T-helper 17 cell (primary cell): ENCODE measurements at places on chromosomes 6 and 20. TPM values are rescaled to one million over a fixed set of nuclear protein-coding genes. Genes with fewer than 3 reads are reported as not detected.

DNA sequence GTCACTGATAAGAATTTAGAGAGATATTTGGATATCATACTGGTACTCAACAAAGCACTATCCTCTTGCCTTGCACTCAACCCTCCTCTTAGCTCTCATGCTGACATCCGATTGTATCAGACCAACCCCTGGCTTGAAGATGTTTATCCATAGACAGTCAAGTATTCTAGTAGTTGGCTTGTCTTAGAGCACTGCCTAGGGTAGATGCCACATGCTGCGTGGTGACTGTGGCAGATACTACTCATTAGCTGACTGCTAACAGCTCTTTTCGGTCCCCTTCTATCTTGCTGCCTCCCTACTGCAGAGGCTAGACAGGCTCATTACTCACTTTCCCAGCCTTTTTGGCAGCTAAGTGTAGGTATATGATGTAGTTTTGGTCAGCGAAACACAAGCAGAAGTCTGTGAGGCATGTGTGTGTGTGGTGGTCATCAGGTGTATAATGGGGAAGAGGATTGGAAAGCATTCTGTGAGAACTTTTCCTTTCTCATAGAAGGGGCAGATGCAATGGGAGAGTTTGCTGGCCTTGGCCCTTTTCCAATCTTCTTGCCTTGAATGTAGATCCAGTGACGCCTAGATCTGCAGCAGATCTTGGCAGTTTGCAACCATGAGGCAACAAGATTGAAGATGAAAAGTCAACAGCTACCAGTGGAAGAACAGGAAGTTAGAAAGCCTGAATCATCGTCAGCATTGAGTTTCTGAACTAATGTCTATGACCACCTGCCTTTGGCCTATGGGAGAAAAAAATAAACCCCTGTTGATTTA lies 4.4 kb upstream of the IFNGR1 start:
- H3K4me1 ChIP-seq: peaks cover 33% of the 10 kb centered on the region
- H3K27me3 ChIP-seq: no peaks in the 10 kb centered on the region
- H3K4me3 ChIP-seq: no peak overlapping the region
- peaks cover 3% of the 10 kb centered on the region for H3K36me3 ChIP-seq
- DNase-seq: no peak

The MCHR2 gene
- not detected for total RNA-seq

- no peaks in the 10 kb centered on the region for H3K27me3 ChIP-seq
- DNase-seq: no peak
- H3K4me3 ChIP-seq: peak overlapping the region; percentile 31
- H3K36me3 ChIP-seq: no peaks in the 10 kb centered on the region
- H3K4me1 ChIP-seq: peaks cover 41% of the 10 kb centered on the region
Observed at GRCh38 chr6:163417595-163417994, 3.1 kb downstream of the QKI start.

- no peak for DNase-seq
- H3K4me1 ChIP-seq: no peaks in the 10 kb centered on the region
- H3K4me3 ChIP-seq: no peak overlapping the region
Observed at GRCh38 chr20:38252292-38253288, 7.9 kb downstream of the KIAA1755 start.

DNA sequence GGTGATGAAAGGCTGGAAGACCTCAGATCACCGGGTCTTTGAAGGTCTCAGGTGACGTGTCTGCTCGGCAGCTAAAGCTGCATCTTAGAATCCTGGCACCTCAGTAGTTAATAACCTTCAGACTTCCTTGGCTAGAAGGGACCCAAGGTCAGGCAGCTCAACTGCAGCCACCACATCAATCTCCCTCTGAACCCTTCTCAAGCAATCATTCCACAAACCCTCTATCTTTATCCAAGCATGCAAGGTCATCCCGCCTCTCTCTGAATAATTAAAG lies 16.7 kb upstream of the TLDC2 start:
- H3K4me3 ChIP-seq: no peak overlapping the region
- DNase-seq: no peak
- H3K27me3 ChIP-seq: peaks cover 12% of the 10 kb centered on the region
- H3K36me3 ChIP-seq: peaks cover 5% of the 10 kb centered on the region
- peaks cover 17% of the 10 kb centered on the region for H3K4me1 ChIP-seq
- H3K27ac ChIP-seq: peak overlapping the region; percentile 79

DNA sequence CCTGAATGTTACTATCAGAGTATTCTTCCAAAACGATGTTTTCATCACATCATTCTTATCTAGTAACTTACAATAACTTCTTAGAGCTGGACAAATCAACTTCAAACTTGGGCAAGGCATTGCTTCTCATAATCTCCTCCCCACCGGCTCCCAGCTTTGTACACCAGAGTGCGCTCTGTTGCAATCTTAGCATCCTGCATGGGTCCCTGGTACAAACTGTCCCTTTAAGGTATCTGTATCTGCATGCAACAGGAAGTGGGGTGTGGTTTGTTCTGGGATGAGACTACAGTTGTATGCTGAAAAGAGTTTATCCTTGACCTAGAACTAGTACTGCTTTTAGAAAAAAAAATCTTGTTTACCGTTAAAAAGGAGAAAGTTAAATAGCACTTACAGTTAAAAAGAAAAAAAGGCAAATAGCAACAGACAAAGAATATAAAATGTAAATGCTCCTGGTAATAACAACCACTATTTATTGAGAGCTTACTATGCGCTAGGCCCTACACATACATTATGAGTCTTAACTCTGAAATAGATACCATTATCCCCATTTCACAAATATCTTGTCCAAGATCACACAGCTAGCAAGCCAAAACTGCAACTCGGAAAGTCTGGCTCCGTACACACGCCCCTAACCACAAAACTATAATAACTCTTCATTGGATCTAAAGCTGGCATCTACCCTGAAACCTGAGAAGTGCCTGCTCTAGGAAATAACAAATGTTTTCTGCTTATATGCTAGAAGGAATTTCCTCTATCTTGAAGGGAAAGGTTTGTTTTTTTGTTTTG lies 9.8 kb upstream of the HECA start:
- H3K27ac ChIP-seq: peak overlapping the region; percentile 87
- H3K27me3 ChIP-seq: no peaks in the 10 kb centered on the region
- peak; percentile 60 for DNase-seq
- no peaks in the 10 kb centered on the region for H3K36me3 ChIP-seq
- peak overlapping the region; percentile 61 for H3K4me3 ChIP-seq

GRCh38 chr6:158867381-158868121 lies 48.4 kb upstream of the EZR start:
- no peaks in the 10 kb centered on the region for H3K27me3 ChIP-seq
- peak overlapping the region; percentile 99 for H3K27ac ChIP-seq
- peaks cover 3% of the 10 kb centered on the region for H3K36me3 ChIP-seq
- no peak overlapping the region for H3K4me3 ChIP-seq

DNA sequence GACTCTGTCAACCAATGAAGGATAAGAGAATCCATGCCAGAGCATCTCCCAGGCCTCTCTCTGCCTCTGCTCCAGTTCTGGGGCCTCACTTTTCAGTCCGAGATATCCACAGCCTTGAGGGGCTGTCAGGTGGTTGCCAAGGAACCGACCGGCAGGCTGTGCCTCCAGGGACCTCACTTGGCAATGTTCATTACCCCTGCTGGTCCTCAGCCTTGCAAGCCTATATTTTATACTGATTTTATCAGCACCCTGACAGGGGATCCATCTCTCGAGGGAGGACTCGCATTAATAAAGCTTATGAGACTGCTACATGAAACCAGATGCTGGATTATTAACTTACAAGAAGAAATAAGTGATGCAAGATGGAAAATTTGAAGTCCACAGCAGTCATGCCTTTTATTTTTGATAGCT lies 39.9 kb downstream of the TMC2 start:
- H3K27ac ChIP-seq: no peak overlapping the region
- H3K27me3 ChIP-seq: peaks cover 57% of the 10 kb centered on the region
- no peak overlapping the region for H3K4me3 ChIP-seq
- no peak for DNase-seq
- peaks cover 2% of the 10 kb centered on the region for H3K36me3 ChIP-seq
- no peaks in the 10 kb centered on the region for H3K4me1 ChIP-seq

- H3K36me3 ChIP-seq: no peaks in the 10 kb centered on the region
- H3K4me3 ChIP-seq: peak overlapping the region; percentile 75
- no peak for DNase-seq
- peaks cover 20% of the 10 kb centered on the region for H3K27me3 ChIP-seq
Observed at GRCh38 chr6:26295691-26296555, 69.1 kb upstream of the BTN3A2 start.
